NCI-H2107 (cell line): ENCODE measurements at places on chromosomes 6 and 20.

DNA sequence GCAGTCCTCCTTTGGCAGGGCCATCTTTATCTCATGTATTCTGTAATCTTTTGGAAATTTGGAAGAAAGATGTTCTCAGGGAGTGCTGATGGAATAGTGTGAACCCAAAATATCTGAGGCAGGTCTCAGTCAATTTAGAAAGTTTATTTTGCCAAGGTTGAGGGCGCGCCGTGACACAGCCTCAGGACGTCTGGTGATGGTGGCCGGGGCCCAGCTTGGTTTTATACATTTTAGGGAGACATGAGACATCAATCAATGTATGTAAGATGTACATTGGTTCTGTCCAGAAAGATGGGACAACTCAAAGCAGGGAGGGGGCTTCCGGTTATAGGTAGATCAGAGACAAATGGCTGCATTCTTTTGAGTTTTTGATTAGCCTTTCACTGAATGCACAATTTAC lies 89.8 kb downstream of the ERMARD start:
- DNase-seq = no peak

GRCh38 chr6:157912326-157912725 lies 69.3 kb upstream of the SYNJ2 start:
- no peak for DNase-seq

GRCh38 chr20:52731093-52731492 lies 241.1 kb upstream of the TSHZ2 start:
- no peak for DNase-seq

DNA sequence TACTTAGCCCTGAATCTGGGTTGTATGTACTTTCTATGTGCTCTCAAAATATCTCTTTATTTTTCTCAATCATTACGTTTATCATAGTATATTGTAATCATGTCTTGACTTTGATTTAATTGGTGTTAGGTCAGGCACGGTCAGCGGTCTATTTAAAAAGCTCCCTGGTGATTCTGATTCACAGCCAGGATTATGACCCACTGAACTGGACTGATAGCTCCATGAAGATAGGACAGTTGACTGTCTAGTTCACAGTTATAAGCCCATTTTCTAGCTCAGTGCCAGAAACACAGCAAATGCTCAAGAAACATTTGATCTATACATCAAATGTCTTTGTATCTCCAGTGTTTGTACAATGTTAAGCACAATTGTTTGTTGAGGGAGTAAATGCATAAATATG lies 111.5 kb upstream of the CCN2 start:
- DNase-seq = no peak

- DNase-seq = no peak
These were observed 8.7 kb downstream of the CHD6 start for GRCh38 chr20:41609474-41609873.

GRCh38 chr6:105336986-105337385 lies 65.9 kb downstream of the PREP start:
- no peak for DNase-seq

DNA sequence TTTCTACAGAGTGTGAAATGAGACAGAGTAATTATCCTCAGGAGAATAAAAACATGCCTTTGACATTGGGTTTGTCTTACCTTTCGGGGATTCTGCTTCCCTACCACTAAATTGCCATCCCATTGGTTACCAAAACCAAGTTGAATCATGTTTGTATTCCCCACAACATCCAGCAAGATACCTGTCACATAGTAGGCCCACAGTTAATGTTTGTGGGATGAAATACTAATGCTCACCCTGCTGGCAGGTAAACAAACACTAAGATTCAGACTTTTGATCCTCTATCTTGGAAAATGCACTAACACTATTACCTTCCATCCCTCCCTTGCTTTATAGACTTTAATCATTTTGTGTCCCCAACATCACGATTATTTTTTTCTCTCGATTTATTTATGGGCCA lies 8.2 kb upstream of the STXBP5 start:
- DNase-seq = no peak

GRCh38 chr6:54747955-54748354 lies 98.6 kb upstream of the FAM83B start:
- no peak for DNase-seq

GRCh38 chr6:47621838-47622449 lies 76.4 kb upstream of the ADGRF4 start:
- no peak for DNase-seq

DNA sequence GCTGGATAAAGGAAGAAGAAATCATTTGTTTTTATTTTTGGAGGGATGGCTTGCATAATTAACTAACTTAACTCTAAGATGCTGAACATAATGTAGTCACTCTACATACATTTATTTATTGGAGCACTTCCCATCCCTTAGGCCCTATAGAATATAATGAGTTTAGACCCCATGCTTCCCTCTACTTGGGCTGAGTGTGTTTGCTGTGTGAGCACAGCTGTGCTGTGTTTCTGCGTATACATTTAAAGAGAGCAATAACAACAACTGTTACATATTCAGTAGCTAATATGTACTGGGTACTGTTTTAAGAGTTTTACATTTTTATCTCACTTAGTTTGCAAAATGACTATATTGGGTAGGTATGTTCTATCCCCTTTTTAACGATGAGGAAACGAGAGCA lies 736.6 kb upstream of the NRSN1 start:
- no peak for DNase-seq

GRCh38 chr6:89475101-89475500 lies 42.1 kb downstream of the ANKRD6 start:
- no peak for DNase-seq

DNA sequence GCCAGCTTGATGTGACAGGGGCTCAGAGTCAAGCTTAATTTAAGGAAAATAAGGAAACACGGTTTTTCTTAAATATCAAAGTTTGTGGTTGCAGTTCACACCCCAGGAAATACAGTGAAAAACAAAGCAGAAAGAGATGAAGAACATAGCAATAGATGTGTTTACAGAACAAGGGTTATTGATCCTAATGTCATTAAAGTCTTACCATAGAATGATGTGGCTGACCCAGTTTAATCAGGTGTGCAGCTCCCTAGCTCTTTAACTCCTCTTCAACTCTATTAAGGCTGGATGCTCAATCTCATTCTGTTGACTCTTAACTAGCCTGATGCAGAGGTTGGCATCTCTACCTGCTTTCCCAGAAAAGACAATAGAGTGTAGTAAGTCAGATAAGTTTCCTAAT lies 7.5 kb upstream of the GTF3C6 start:
- no peak for DNase-seq

DNA sequence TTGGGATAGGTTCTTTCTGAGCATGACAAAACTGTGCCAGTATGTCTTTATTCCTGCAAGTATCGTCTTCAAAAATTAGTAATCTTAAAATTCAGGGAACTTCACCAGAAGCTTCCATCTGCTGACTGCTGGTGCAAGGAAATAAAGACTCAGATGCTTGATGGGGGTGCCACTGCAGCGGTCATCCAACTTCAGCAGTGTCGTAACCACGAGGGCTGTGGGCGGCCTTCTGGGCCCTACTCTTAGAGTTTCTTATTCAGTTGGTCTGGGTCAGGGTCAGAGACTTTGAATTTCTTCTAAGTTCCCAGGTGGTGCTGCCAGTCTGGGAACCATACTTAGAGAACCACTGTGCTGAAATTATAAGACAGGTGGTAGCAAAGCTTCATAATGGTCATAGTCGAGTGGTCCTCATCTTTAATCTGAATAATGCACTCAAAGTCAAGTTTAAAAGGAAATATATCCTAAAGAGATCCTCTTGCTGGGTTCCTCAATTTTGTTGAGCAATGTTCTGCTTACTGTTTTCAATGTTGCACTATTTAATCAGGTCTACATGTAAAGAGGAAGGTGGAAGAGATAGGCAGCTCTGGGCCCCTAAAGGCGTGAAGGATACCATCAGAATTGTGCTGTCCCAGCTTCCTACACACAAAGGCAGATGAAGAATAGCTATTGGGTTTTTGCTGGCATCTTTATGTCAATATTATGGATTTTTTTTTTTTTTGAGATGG lies 165.4 kb upstream of the GMDS start:
- DNase-seq = no peak

DNA sequence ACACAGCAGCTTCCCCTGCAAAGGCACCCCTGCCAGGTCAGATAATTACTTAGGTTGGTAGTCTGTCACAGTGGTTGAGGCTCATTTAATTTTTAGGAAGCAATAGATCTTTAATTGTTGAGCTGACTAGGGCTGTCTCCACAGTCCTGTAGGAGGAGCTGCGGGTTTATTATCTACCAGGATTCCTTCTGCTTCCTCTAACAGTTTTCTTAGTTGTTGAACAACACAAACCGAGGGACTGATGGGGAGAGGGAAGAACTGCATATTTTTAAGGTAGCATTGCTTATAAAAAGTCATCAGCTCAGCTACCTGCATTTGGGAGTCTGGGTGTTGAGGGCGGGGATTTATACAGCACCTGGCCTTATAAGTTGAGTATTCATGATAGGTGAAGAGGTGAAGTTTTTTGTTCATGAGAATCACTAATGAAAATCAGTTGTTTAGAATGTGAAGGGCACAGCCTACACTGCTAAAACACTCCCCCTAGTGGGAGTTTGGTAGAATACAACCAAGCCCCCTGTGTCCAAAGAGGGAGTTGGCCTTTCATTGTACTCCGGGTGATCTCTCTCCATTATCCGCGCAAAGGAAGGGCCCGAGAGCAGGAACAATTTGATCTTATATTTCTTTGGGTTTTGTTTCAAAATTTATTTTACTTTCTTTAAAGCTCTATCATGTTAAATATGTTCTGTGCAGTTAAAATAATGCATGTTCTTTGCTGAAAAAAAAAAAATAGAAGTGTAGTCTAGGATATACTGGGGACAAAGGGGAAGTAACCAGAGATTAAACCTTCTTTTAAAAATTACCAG lies 69.6 kb downstream of the SSR1 start:
- DNase-seq = no peak

GRCh38 chr6:154447954-154448353 lies 62.5 kb downstream of the CNKSR3 start:
- DNase-seq = no peak

DNA sequence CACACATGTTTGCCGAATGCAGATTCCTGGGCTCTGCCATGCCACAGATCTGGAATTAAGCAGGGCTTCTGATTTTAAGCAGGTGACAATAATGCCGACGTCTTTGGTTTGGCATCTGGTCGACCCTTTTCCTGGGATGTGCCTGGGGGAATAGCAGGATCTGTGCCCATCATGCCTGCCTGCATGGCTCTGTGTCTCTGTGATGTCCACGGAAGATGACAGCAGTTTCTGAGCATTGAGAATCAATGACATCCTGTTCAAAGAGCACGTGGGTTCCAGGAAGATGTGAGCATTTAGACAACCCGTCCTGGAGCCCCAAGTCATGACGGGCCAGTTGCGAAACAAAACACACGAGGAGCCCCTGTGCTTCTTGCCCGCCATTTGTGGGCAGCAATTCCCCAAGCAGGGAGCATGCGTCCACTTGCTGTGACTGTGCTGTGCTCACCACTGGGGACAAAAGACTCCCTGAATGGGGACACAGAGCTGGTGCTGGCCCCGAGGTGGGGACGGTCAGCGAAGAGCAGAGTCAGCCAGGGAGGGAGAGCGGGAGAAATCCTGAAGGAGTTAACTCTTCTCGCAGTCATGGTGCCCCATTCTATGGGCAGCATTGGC lies 110.1 kb downstream of the ERMARD start:
- DNase-seq = no peak

DNA sequence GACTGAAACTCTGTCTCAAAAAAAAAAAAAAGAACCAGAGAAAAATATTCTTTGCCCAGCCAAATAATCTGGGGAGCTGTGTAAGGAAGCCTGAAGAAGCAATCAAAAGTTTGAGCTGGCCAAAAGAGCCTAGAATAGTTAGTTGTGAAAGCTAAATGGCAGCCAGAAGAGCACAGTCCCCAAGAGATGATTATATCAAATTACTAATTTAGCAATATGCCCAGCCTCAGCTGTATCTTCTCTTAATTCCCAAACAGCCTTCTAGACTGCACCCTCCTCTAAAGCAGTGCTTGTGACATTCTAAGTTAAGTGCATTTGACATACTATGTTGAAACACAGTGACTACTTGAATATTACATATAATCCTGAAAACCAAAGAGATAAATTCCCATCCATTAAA lies 38.9 kb downstream of the CDK19 start:
- DNase-seq = no peak
